GM12891 (cell line): ENCODE measurements at places on chromosomes 7 and 10.
A peak's percentile ranks its signal among the peaks of the same experiment; 100 is the strongest.

GRCh38 chr7:105209870-105210269 is 178.9 kb downstream of the SRPK2 start:
- DNase-seq, result no peak

DNA sequence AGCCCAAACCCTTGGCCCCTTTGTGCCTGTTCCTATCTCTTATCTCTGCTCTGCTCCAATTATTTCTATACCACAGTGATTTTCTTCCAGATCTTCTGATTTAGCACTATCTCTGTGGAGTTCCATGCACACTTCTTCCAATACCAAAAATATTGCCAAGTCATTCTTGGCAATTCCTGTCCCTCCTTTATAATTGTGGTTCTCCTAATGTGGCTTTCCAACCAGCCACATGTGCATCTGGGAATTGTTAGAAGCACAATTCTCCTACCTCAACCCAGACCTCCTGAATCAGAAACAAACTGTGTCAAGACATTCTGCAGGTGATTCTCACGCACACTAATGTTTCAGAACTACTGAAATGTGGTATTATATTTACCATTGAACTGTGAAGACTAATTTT is 447.8 kb upstream of the IGFBP3 start:
- DNase-seq, result no peak

- no peak for DNase-seq
Observed at GRCh38 chr7:20963556-20964280, 177.0 kb upstream of the SP8 start.

- no peak for DNase-seq
Observed at GRCh38 chr10:15395935-15396334, 24.8 kb upstream of the FAM171A1 start.

DNA sequence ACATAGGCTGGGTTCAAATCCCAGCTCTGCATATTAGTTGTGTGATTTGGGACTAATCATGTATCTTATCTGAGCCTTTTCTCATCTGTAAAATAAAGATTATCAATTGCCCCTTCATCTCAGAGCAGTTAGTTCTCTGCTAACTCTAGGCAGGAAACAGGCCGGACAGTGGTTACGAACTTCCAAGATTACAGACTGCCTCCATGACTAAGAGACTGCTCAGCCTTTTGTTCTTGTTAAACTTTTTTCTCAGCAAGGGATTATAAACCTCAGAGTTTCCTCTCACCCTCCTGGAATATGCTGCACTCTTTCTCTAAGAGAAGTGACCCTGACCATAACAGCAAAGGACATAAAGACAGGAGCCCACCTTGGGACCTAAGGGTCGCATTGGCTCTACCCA is 52.5 kb upstream of the NFKB2 start:
- no peak for DNase-seq

DNA sequence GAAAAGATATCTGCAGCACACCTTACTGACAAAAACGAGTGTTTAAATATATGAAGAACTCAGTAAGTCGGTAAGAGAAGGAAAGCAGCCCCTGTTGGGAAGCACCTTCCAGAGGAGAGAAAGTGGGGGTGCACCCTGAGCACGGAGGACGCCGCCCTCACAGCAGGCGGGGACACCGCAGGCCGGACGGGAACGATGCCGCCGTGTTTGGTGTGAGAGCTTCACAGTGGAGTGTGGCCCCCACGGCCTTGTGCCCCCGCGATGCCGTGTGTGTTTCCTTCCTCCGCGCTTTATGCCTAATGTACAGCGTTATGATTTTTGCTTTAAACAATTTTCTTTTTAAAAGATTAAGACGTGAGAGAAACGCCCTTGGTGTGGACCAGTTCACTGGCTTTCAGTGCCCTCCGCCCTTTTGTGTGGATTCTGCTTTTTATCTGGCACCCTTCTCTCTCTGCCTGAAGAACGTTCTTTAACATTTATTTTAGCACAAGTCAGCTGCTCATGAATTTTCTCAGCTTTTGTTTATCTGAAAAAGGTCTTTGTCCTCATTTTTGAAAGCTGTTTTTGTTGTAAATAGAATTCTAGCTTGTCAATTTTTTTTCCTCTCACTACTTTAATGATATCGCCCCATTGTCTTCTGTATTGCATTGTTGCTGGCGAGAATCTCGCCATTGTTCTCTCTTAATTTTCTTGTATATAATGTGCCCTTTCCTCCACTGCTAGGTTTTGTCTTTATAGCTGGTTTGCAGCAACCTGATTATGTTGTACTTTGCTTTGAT is 110.7 kb downstream of the INPP5A start:
- no peak for DNase-seq

GRCh38 chr7:114087653-114088469 is 169.1 kb upstream of the PPP1R3A start:
- no peak for DNase-seq

DNA sequence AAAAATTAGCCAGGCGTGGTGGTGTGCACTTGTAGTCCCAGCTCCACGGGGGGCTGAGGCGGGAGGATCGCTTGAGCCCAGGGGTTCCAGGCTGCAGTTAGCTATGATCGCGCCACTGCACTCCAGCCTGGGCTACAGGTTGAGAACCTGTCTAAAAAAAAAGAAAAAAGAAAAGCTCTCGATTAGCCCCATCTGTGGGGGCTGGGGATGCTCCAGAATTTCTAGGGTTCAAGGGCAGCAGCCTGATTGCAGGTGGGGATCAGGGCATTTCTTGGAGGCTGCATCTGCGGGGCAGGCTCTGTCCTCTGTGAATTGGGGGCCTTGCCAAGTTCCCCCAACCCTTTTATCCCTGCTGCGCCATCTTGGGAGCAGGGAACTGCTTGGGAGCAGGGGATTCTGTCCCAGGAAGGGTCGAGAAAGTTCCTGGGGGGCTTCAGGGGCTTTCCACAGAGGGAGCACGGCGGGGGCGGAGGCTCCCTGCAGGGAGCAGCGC is 651 bp upstream of the ARPC1A start:
- no peak for DNase-seq

GRCh38 chr10:72552857-72553256 is 73.0 kb downstream of the MICU1 start:
- DNase-seq, result no peak

- DNase-seq, result peak; percentile 23
Observed at GRCh38 chr10:29734962-29735627, 100.3 kb upstream of the SVIL start.

GRCh38 chr10:61542596-61542995 is 89.4 kb upstream of the TMEM26 start:
- DNase-seq, result no peak

- no peak for DNase-seq
Observed at GRCh38 chr7:24419077-24419476, 135.1 kb downstream of the NPY start.

DNA sequence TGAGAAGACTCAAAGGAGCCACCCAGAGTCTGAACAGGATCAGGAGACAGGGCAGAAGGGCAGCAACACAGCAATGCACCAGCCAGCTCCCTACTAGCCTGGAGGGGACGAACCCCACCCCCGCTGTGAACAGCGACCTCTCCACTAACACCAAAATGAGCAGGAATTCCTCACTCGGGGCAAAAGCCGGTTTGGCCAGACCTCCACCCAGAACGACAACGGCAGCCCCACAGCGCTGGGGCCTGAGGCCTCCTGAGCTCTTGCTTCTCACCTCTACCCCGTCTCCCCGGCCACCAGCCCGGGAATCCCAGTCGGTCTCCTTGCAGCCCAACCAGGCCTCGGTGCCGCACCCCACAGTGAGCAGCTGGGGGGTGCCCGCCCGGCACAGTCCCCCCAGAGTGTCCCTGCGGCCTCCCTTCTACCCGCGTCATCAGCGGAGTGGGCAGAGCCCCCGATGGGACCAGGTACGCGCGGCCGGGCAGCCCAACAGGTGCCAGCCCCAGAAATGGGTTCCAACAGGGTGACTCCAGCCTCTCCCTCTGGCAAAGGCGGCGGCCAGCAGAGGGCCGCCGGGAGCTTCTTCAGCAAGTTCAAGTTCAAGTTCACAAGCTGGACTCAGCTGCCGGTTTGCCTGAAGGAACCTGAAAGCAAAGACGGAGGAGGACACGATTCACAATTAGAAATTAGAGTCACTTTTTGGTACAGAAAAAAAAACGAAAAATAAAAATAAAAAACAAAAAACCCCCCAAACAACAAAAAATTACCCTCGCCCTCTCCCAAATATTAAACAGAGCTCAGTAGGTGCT is 129.0 kb downstream of the MARCHF5 start:
- DNase-seq, result no peak

- DNase-seq, result no peak
Observed at GRCh38 chr10:130495891-130496636, 359.9 kb downstream of the GLRX3 start.

DNA sequence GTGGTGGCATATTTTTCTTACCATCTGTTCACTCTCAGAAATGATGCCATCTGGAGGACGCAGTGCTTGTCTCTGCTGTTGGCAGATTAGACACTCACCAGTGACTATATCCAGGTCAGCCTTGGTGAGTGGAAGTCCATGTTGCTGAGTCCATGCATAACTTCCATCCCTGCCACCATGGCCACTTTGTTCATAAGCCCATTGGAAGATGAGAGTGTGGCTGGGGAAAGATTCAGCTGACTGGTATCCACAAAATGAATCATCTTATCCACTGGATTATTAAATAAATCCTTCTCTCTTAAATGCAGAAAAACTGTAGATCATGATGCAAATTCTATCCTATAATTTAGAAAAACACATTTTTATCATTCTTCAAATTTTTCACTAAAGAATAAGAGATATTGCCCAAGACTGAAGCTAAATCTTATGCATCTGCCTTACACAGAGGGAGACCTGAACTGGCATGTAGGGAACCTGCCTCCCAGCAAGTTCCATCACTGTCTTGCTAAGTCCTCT is 726.9 kb downstream of the TNS3 start:
- no peak for DNase-seq

DNA sequence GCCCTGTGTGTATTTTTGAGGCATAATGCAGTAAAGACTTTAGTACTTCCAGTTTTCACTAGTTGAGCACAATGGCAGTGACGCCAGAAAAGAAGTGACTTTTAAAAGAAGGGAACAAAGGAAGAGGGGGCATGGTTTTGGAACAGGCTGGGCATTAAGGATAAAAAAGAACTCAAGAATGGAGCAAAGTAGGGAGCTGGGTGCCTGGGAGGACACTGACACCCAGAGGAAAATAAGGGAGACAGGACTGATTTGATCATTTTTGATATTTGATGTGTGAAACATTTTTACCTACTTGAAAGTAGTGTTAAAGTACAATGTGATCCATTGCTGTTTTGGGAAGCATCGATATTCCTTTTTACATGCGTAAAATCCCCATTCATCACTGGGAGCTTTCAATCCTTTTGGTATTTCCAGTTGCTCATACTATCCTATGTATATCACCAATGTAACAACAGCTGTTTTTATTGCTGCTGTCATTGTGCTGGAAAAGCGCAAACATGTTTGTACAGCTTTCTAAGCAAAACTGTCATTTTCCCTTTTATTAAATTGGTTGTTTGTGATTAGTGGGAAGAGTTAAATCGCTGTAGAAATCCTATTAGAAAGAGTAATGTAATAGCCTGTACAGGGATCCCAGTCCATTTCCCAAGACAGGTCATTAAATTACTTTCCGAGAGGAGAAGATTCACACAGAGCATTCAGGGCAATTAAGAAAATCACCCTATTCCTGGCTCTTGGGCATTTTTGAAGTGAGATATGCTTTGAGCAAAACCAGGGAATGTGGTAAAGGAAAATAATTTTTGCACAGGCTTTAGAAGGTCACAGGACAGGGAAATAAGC is 85.2 kb downstream of the ADAM12 start:
- DNase-seq, result no peak

DNA sequence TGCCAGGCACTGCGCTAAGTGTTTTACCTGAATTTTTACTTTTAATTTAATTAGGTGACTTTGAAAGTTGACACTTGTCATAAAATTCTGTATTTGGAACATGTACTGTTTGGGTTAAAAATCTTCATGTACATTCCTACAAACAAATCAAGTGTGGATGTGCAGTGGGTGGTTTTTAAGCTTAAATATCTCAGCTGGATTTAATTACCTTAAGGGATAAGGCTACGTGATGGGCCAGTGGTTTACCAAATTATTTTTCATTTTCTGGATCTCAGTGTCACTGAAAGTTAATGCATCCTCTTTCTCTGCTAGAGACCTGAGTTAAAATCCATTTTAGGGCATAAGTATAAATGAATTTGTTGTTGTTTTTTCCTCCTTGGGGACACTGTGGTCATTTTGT is 51.1 kb downstream of the EXOC4 start:
- DNase-seq, result no peak

DNA sequence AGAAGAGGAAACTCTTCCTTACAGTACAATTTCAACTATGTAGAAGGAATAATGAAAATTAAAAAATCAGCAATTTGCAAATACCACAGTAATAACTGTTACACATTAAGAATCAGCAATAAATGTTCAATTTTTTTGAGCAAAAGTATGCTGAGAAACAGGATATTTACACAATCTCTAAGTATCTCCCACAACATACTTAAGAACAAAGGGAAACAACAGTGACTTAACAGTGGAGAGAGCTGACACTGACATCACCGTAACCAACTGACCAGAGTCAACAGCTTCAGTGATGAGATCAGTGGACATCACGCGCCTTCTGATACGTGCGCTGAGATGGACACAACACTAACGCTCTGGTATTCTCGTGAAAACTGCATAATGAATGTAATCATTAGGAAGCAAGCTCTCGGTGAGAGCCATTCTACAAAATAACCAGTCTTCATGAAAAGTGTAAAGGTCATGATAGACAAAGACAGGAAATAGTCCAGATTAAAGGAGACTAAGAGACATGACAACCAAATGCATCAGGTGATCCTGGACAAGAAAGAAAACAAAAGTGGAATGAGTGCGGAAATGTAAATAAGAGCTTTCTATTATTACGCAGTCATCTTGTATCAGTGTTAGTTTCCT is 82.6 kb downstream of the PIP4K2A start:
- DNase-seq, result no peak

DNA sequence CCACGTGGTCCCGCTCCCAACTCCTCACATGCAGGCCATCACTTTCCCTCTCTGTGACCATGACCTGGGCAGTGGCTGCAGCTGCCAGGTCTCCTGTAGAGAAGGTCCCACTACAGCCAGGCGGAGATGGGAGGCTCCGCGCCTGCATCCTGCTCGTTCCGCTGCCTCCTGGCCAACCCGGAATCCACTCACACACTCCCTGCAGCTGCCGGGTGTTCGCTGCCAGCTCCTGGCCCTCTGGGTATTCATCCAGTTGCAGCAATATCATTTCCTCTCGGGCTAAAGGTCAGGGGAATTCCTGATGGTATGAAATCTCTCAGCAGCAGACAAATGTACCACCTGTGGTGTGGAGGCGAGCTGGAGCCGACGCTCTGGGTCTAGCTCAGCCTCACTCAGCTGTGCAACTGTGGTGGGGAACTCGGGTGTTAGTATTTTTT is 65.7 kb downstream of the TLL2 start:
- peak; percentile 25 for DNase-seq

DNA sequence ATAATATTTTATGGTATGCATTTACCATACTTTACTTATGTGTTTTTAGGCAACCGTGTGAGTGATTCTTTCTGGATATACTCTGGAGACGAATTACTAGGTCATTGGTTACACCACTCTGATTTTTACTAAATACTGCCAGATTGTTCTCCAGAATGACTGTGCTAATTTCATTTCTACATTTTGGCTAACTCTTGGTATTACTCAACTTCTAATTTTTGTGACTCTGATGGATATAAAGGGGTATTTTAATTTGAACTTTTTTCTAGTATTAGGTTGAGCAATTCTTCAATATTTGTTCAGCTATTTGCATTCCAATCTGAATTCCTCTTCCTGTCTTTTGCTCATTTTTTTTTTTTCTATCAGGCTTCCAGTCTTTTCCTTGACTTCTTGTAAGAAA is 223.6 kb downstream of the MDFIC start:
- DNase-seq, result no peak
